ENCODE measurements at places on chromosomes 12 and 14. TPM values are rescaled to one million over a fixed set of nuclear protein-coding genes. Genes with fewer than 3 reads are reported as not detected.

The DRAM1 gene
- 6.0 TPM for total RNA-seq

The CEBPE gene
- not detected for total RNA-seq

The PLBD1 gene
- 31.8 TPM for total RNA-seq

GRCh38 chr14:49566714-49567113 lies 19.5 kb downstream of the RPS29 start:
- DNase-seq, result no peak

DNA sequence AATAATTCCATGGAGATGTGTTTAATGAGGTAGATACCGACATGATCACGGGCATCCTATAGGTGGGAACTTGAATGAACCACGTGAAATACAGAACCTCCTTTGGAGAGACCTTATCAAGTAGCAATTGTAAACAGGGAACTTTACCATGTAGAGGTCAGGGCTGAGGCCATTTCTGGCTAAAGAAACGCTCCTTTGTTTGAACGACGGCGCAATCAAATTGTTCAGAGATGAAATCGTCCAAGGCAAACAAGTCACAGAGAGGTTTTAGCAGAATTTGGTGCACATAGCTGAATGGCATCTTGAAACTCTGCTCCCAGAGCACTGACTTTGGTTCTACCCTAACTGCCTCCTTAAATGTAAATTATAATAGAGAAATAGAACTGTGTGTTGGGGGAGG lies 9.8 kb downstream of the PRIMA1 start:
- no peak for DNase-seq

- DNase-seq, result no peak
These were observed 192.1 kb downstream of the CPNE8 start for GRCh38 chr12:38713294-38713693.

- DNase-seq, result no peak
These were observed 6.0 kb downstream of the PRMT8 start for GRCh38 chr12:3496957-3497356.

GRCh38 chr12:12909995-12910420 lies 18.6 kb downstream of the GPRC5A start:
- DNase-seq, result no peak

Measured in WTC11 (cell line).